ENCODE measurements at places on chromosomes 6 and 20.

DNA sequence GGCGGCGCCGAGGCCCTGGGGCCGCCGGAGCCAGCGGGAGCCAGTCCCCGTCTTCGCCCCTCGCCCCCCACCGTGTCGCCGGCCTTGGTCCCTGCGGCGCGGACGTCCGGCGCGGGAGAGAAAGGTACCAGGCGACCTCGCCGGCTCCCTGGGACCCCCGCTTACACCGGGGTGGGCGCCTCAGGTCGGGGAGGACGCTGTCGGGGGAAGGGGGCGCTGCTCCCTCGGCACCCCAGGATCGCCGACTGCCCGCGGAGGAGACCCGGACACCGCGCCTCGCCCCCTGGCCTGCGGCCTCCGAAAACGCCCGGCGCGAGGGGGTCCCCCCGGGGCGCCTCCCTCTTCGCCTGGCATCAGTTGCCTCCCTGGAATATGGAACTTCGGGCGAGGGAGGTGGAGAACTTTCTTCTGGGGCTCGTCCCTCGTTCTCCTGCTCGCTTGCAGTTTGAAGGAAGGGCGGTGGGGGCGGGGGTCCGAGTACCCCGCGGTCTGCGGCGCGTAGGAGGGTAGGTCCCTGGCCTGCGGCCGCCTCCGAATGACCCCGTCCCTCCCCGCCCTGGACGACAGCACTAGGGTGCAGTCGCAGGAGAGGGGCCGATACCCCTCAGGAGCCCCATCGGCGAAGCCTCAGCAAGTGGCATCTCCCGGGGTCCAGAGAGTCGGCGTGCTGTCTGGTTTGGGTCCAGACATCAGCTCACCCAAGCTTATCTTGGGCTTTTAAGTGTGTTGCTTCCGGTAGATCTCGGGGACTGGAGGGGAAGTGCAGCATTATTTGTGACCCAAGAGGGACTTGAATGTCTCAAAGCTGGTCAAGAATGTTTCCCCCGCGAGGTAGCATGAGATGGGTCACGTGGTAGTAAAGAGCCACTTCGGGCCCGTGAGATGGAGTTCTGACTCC is 549 bp downstream of the ANKRD6 start:
- DNase-seq: peak; percentile 51

GRCh38 chr20:35472209-35472608 is 16.8 kb downstream of the CEP250 start:
- DNase-seq: no peak

GRCh38 chr20:56565511-56565910 is 32.5 kb downstream of the FAM209B start:
- DNase-seq: no peak

- no peak for DNase-seq
Measured at GRCh38 chr20:33773412-33774089, 37.6 kb upstream of the CHMP4B start.

DNA sequence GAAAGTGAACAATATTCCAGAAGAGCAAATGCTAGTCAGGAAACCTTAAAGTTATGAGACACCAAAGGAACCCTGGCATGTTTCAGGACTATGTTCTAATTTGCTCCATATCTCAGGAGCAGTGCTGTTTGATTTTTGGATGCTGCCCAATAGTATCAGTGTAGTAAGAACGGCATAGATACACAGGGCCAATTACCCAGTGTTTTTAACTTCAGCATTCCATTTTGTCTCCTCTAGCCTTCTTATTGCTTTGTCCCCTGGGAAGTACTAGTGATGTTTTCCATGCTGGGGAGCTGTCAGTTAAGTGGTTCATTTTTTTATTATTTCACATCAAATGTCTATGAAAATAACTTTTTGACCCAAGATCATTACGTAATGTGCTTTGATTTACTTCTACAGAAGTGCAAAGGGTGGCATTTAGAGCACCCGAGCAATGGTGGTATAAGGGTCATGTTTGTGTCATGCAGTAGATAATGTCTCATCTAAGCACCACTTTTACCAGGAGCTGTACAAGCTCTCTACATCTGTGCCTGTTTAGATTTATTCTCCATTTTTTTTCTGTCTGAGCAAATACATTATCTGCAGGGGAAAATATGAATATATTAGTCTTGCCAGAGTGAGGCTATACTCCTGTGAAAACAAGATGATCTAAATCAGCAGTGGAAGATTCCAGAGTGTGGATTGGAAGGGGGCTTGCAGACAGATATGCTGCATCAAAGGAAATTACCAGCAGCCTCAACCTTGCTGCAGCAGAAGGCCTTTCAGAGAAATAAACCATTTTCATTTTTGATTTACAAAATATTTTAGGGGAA is 198.8 kb upstream of the OPRM1 start:
- no peak for DNase-seq

GRCh38 chr6:18263418-18264218 is 712 bp downstream of the DEK start:
- no peak for DNase-seq

DNA sequence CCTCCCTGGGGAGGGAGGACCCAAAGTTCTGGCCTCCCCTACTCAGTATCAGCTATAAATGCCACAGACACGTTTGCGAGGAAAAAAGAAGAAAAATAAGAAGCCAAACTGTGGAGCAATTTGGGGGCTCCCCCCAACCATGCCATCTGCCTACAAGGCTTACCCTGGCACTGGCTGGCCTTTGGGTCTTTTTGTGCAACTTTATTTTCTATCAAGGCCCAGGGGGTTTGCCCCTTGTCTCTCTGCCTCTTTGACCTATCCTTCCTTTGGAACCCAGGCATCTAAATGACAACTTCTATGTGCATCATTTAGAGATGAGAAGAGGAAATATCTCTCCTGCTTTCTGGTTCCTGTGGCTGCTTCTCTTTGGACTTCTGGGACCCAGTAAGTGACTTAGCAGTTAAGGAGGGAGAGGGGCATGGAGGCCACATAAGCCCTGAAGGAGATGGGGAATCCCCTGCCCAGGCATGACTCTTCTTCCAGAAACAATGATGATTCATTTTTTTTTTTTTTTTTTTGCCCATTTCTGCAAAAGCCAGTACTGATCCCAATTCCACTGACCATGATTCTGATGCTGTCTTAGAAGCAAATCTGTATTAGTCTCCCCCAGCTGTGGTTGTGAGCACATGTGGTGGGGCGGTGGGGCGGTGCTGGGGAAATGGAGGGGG is at the start of gene MUC22:
TSS of gene MUC22 (plus strand) at position 82 of the 668 bp plus-strand sequence. CDS start at position 315, 233 bp downstream.
- no peak for DNase-seq

- no peak for DNase-seq
Measured at GRCh38 chr6:3379482-3380060, 77.3 kb downstream of the SLC22A23 start.

- no peak for DNase-seq
Measured at GRCh38 chr6:41372832-41373626, 37.6 kb downstream of the NCR2 start.

DNA sequence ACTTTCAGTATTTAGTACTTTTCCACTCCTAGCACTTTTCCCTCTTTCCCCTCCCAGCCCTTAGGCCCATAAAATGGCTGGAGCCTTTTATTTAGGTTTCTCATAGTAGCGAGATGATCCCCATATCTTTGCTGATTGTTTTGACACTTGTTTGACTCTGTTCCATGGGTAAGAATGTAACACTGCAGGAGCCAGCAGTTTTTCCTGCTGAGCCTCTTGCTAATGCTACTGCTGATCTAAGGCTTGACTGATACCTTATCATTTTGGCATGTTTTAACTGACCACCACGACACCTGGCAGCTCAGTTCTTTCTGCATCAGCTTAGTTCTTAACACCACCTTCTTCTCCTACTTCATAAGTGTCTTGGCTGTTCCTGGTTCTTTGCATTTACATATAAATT is 29.6 kb downstream of the ZKSCAN8 start:
- no peak for DNase-seq

DNA sequence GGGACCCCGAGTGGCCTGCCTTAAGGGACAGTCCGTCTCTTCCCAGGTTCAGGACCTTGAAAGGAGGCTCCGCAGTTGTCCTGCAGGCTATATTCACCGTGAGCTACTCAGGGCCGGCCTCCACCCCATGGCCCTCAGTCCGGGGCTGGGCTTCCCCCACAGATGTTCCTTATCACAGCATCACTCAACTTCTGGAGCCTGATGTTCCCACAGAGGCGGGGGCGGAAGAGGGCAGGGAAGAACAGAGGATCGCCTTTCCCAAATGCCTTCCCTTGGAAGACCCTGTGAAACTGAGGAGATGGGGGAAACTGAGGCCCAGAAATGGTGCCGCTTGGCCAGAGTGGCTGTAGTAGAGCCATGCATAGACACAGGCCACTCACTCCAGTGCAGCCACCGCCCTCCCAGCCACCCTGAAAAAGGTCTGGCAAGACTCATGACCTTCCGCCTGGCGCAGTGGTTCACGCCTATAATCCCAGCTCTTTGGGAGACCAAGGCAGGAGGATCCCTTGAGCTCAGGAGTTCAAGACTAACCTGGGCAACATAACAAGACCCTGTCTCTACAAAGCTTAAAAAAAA is 4.3 kb upstream of the COX4I2 start:
- DNase-seq: peak; percentile 53

DNA sequence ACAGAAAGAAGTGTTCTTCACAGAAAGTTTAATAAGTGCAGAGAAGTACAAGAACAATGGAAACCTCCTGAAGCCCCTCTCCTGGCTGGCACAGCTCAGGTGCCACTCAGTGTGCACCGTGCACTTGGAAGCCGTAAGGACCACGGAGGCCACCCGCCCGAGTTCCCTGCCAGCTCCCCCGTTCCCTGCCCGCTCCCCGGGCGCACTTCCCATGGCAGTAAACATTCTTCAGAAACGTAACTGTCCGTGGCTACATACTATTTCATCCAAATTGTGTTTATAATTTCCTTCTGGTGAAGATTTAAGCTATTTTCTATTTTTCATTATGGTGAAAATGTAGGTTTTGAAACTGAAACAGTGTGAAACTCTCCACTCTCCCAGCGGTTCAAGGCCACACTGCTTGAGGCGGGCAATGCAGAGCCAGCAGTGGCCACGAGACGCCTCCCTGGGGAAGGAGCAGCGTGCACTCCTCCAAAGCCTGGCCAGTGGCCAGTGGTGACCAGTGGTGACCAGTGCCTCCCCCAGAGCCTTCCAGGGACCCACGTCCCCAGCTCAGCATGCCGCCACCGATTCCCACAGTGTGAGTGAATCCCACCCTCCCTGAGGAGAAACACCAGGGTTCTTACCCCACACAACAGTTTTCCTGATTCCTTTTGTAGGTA is 46.4 kb downstream of the TAF4 start:
- DNase-seq: no peak

DNA sequence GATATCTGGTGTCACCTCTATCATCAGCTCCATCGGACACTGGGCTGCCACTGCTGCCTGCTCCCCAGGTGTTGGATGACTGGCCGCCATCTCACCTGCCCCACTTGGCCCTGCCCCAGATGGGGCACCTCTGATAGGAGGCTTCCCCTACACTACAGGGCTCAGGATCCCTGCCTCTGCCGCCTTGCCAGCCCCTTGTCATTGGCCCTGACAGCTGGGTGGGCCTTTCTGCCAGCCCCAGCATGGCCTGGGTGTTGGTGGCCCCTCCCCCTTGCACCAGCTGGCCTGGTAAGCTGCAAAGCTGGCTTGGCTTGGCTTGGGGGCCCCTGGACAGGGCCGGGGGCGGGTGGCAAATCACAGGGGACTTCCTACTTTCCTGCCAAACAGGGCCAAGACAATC is 10.6 kb downstream of the PACSIN1 start:
- no peak for DNase-seq

GRCh38 chr20:19493794-19494495 is 264.1 kb upstream of the RIN2 start:
- DNase-seq: no peak

DNA sequence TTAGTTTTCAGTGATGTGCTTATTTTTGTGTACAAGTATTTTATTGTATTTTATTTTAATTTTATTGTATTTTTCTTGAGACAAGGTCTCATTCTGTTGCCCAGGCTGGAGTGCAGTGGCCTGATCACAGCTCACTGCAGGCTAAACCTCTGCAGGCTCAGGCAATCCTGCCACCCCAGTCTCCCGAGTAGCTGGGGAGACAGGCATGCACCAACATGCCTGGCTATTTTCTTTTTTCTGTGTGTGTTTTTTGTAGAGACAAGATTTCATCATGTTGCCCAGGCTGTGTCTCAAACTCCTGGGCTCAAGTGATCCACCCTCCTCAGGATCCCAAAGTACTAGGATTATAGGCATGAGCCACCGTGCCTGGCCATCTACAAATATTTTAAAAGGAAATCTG is 146.3 kb downstream of the MANEA start:
- DNase-seq: no peak

- DNase-seq: no peak
Measured at GRCh38 chr20:11443382-11444119, 474.1 kb upstream of the BTBD3 start.

DNA sequence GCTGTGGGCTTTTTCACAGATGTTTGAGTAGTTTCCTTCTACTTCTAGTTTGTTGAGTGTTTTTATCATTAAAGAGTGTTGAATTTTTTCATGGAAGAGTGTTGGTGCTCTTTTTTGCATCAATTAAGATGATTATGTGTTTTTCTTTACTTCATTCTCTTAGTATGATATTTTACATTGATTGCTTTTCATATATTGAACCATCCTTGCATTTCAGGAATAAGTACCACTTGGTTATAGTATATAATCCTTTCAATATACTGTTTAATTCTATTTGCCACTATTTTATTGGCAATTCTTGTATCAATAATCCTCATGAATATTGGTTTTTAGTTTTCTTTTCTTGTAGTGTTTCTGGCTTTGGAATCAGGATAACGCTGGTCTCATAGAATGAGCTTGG is 113.7 kb upstream of the PRDM1 start:
- no peak for DNase-seq

GRCh38 chr20:7375905-7376304 is 564.4 kb downstream of the HAO1 start:
- no peak for DNase-seq

GRCh38 chr6:84805145-84805544 is 40.7 kb upstream of the TBX18 start:
- no peak for DNase-seq

GRCh38 chr20:50298554-50299324 is 108.1 kb downstream of the CEBPB start:
- DNase-seq: no peak

- DNase-seq: no peak
Measured at GRCh38 chr6:128275681-128276080, 244.7 kb downstream of the PTPRK start.

DNA sequence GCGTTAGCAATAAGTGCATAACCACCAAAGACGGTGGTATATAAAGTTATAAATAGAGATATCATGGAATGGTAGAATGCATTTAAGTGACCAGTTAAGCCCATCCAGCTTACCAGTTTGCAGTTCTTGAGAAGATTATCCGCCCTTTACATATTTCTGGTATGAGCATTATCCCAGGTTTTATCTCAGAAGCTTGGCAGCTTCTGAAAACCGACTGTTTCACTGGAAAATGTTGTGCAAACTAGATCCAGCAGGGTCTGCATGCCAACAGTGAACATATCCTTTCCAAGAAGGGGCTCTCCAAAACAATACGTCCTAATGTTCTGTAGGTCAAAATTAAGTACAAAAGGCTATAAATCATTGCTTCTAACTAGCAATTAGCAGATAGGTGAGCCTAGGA is 29.5 kb upstream of the SHLD1 start:
- no peak for DNase-seq
